Muscle of arm (tissue), 14 donors: ENCODE measurements at places on chromosomes 2 and 18. TPM values are rescaled to one million over a fixed set of nuclear protein-coding genes. Genes with fewer than 3 reads are reported as not detected.

The ZNF532 gene
- polyA plus RNA-seq, result 68.7 TPM

The TCF23 gene
- polyA plus RNA-seq, result 0.29 TPM

The HTR2B gene
- not detected for polyA plus RNA-seq

DNA sequence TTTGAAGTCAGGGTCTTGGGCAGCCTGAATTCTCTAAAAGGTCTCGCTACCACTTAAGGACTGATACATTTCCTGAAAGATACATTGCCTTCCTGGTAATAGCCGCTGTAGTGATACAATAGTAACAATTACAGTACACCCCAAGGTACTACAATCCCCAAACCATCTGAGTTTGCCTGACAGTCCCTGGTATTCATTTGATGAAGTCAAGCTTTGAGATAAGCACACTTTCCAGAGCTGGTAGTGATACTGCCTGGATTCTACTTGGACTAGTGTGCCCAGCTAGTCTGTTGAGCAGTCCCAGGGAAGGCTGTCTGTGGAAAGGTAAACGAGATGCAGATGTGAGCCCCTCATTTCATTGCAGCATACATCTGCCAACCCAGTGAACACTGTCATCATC is 24.4 kb upstream of the ITGB6 start:
- no peak for DNase-seq

DNA sequence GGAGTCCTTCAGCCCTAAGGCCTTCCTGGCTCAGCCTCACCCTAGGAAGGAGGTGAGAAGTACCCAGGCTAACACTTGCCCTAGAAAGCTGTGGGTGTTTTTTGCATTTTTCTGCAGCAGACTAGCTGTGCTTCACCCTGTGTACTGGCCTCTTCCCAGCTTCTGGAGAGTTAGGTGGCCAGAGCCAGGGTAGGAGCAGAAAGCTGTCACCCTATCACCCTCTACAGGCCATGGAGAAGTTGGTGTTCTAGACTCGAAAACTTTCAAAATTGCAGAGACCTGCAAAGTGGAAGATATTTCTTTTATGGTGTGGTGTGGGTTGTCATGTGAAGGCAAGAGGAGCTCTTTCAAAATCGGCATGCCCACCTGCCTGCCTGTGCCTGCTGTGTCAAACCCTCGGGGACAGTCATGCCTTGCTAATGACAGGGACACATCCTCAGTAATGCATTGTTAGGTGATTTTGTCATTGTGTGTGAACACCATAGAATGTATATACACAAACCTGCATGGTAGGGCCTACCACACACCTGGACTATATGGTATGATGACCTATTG is 29.8 kb downstream of the EHD3 start:
- DNase-seq, result no peak

DNA sequence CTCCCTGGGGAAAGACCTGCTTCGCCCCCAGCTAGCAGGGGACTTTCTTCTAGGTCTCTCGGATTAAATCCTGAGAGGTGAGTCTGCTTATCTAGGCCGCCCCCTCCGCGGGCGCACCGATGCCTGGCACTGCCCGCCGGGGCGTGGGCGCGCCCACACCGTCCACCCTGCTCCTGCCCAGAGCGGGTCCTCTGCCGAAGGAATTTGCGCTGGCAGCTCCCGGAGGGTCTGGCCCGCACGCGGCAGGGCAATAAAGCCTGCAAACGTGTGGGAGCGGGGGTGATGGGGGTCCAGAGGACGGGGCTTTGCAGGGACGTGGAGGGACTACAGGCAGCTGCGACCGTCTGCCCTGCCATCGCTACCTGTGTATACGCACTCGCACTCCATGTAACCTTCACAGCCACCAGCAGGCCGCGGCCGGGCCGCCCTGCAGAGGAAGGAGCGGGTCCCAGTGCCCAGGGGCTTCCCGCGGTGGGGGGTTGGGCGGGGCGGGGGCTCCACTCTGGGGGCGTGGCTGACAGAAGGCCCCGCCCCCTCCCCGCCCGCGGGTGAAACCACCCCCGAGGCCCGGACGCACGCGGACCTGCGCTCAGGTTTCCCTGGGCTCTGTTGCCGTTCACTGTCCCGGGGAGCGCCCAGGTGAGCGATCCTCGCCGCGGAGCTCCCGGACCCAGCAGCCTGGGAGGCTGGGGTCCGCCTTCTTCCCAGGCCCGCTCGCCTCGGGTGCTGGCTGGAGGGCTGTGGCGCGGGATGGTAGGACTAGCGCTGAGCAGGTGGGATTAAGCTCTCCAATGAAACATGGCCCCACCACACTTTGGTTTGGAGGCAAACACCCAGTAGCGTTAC is 174.5 kb upstream of the HS6ST1 start:
- no peak for DNase-seq

GRCh38 chr2:121502246-121502645 is 28.4 kb upstream of the RNU4ATAC start:
- DNase-seq, result no peak

DNA sequence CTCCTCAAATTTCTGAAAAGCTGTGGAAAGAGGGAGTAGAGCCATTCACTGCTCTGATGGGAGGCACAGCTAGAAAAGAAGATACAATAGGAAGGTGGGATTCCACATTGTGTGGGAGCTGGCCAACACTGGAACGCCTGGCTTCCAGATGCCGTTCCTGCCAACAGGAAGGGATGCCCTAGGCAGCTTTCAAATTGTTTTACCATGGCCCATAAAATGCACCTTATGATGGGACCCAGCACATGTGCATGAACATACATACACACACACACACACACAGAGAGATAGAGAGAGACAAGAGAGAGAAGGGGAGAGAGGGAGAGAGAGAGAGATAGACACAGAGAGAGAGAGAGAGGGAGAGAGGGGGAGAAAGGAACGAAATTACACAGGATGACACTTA is 86.1 kb upstream of the BZW1 start:
- no peak for DNase-seq

GRCh38 chr2:170530284-170530745 is 184.8 kb upstream of the SP5 start:
- peak; percentile 26 for DNase-seq

GRCh38 chr2:135820003-135820618 is 16.9 kb downstream of the LCT start:
- no peak for DNase-seq

- no peak for DNase-seq
These were observed 3.7 kb upstream of the PCBP1 start for GRCh38 chr2:70083344-70084156.

DNA sequence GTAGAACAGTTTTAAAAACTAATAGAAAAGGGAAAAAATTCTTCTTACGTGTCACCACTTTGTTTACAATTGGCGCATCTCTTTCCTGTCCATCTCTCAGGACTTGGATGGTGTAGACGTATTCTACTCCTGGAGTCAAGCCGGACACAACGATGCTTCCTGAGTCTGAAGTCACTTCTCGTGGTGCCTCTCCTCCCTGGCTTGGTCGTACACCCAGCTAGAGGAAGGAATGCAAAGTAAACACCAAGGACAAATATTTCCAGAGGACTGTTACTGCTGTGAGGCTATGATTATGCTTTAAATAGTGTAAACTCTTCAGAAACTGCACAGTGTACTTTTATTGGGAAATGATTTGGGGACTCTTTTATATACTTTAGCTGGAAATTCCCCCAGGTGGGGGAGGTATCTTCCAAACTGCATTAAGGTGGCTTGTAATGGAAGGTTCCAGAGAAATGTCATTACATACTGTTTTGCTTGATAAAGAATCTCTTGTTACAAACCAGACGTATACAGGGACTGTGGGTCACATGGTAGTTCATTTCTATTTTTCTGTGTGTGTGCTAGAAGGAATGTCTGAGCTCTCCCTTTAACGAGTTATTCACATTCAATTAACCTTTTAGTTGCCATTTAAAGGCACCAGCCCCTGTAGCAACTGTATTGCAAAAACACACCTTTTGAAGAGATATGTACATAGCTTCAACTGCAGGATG is 38.1 kb downstream of the FN1 start:
- no peak for DNase-seq

DNA sequence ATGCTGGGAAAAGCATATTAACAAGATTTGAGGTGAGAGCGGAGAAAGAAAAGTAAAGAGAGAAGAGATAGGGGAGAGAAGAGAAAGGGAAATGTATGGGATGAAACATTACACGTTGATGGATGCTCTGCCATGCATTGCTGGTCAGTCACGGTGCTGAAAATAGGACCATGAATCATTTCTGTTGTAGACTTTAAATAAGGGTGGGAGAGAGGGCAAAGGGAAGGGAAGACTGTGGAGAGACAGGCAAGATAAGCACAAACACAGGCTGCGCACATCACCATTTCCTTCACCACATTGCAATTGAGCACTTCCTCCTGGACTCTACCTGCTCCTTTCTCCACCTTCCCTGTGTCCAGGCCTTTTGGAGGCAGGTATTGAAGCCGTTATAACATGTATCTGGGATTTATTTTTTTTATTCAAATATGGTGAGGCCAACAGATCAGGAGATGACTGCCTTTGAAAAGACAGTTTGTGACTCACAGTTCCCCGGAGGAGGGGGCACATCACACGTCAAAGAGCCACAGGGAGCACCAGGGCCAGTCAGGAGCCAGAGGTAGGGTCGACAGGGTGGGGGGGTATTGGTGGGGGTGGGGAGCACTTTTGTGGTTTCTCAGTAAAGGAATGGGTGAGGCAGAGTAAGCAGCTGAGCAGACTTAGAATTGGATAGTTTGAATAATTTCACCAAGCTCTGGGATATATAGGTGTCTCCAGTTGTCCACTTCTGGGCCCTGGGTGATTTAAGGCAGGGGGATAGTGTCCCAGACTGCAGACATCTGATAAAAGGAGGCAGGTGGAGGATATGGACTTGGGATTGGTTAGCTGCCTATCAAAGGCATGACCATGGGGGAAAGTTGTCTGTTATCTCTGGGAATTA is 372.8 kb upstream of the ST6GAL2 start:
- DNase-seq, result no peak

GRCh38 chr2:224843141-224843540 is 127.0 kb upstream of the CCDC195 start:
- DNase-seq, result no peak

GRCh38 chr2:10497797-10498251 is 49.7 kb upstream of the ODC1 start:
- peak; percentile 49 for DNase-seq

DNA sequence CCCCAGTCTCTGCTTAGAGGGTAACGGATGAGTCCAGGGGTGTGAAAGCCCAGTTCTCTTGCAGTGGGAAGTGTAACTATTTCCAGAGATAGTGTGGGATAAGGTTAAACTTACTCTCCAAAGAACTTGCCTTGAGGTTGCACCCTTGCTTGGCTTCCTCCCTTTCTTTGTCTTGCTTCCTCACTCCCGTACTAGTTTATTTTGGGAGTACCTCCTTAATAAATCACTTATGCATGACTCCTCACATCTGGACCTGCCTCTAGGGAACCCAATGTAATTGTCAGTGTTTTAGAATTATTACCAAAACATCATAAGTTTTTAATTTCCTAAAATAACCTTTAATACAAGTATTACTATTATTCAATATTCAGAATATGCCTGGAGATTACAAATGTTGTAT is 35.2 kb downstream of the CPO start:
- DNase-seq, result peak; percentile 62

DNA sequence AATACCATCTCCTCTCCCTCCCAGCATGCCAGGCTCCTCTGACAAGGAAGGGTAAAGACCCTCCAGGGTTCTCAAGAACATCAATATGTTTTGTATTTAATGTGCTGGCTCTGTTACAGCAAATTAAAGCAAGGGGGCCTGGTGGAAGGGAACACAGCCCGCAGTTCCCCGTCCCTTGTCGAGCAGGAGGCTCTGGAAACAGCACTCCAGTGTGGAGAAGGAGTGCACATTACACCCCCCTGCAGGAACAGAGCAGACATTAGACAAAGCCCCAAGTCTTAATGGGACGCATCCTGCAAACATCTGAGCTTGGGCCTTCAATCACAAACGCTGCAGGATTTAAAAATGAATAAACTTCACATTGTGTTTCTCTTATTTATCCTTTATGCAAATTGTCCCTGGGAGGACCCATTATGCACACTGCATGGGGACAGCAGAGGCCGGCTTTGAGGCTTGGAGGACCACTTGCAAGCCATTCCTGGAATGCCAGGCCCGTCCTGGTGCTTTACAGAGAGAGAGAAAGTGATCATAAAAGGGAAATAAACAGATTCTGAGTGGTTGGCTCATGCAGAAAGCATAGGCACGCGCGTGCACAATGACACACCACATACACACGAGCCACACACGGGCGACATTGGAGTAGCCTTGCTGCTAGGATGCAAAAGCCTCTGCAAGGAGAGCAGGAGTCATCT is 328.7 kb downstream of the SMAD2 start:
- DNase-seq, result no peak

DNA sequence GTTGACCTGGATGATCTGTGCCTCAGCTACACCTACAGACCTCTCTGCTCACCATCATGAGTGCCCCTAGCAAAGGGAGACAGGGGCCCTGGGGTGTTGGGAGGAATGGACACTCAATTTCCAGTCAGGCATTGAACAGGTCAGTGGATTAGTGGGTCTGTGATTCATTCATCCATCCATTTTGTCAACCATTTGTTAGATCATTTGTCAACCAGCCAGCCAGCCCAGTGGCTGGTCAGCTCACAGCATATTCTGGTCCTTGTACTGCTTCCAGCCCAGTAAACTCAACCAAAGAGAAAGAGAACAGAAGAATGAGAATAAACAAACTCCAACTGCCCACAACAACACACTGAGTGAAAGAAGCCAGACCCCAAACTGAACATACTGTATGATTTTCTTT is 4.6 kb upstream of the KLF11 start:
- no peak for DNase-seq

- no peak for DNase-seq
These were observed 133.3 kb downstream of the CDH2 start for GRCh38 chr18:28043631-28044030.
